ENCODE measurements at places on chromosomes 3 and 15. TPM values are rescaled to one million over a fixed set of nuclear protein-coding genes. Genes with fewer than 3 reads are reported as not detected.

NLGN1 gene
- total RNA-seq, result 1.3 TPM

ZNF80 gene
- total RNA-seq, result not detected

TBC1D2B gene
- 27.7 TPM for total RNA-seq

CCR8 gene
- not detected for total RNA-seq

STXBP5L gene
- not detected for total RNA-seq

Measured in right atrium auricular region (tissue), 2 donors.